ENCODE measurements at places on chromosomes 16 and 17.

DNA sequence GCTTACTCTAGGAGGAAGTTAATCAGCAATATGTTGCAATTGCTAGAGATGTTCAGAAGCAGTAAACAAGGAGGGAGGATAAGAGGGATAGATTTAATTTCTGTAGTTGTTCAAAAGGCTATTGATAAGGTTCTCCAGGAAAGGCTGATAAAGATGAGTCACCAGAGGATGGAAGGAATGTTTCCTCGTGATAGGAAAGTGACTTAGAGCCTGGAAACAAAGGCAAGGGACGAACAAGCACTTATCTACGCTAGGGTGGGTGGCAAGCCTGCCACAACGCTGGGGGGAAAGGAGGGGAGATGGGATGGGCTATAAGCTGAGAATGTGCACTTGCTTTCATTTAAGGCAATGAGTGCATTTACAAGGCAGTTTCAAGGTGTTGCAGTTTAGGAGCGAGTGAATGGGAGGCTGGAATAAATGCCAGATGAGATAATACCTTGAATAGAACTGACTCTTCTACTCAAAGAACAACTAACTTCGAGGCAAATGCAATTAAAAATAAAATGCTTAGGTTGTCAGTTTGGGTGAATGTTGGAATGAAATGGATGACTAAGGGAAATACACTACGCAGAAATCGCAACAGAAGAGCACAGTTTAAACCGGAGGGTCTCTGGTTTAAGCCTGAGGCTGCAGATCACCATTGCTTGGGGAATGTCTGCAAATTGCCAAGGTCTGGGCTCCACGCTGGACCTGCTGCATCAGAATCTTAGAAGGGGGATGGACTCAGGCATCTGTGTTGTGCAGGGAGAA is 76.0 kb upstream of the RBBP6 start:
- no peak for DNase-seq

- no peak for DNase-seq
Observed at GRCh38 chr17:82865774-82866395, 26.1 kb upstream of the ZNF750 start.

GRCh38 chr17:57467801-57468200 is 211.5 kb downstream of the MSI2 start:
- DNase-seq, result no peak

GRCh38 chr17:82228278-82228841 is 482 bp upstream of the SLC16A3 start:
- no peak for DNase-seq
